ENCODE measurements at places on chromosomes 1 and 21.

GRCh38 chr1:7326366-7326765, 444.7 kb upstream of the VAMP3 start:
- no peak for DNase-seq

DNA sequence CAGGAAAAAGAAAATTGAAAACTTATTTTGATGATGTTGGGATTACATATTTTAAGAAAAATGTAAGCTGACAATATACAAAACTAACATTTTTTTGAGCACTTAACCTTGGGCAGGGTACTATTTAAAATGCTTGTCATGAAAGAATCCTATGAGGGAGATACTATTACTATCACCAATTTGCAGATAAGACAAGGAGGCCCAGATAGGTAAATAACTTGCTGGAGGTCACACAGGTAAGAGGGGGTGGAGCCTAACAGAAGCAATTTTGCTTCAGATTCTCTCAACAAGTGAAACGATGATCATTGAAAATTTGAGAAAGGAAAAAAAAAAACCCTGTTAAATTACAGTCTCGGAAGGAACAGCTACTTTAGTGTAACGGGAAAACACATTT, 1.2 kb downstream of the GART start:
- no peak for DNase-seq

DNA sequence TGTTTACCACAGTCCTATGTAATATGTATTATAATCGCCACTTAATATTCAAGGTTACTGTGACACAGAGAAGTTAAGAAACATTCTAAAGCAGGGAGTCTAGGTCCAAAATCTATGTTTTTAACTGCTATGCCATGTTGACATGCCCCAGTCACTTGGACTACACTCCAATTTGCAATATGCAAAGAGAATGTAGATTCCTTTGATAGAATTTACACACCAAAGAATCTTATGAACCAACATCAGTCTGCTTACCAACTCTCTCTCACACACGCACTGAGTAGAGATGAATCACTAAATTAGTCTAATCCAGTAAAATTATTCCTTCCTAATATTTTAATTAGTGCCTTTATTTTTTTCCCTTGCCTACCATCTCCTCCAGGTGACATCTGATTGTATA, 266.2 kb downstream of the OLFM3 start:
- DNase-seq, result no peak

- no peak for DNase-seq
Measured at GRCh38 chr1:59128784-59129227, 168.1 kb upstream of the FGGY start.

GRCh38 chr1:32954168-32954567, 10.4 kb downstream of the RNF19B start:
- DNase-seq, result no peak

DNA sequence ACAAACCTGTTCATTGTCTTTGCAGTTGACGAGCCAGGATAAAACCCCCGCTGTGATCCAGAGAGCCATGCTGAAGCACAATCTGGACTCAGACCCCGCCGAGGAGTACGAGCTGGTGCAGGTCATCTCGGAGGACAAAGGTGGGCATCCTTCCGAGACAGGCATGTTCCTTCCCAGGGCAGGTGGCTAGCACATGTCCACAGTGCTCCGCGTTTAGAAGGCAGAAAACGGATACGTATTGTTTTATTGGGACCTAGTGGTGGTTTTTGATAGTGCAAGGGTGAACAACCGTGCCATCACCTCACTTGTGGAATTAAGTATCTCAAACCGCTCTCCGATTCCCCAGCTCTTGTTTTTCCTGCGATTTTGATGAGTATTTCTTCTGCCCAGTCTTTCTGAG, 115.3 kb downstream of the COLGALT2 start:
- DNase-seq, result no peak

GRCh38 chr1:218867941-218868626, 305.6 kb upstream of the LYPLAL1 start:
- DNase-seq, result no peak

GRCh38 chr1:208799186-208799585, 555.0 kb upstream of the PLXNA2 start:
- DNase-seq, result no peak

DNA sequence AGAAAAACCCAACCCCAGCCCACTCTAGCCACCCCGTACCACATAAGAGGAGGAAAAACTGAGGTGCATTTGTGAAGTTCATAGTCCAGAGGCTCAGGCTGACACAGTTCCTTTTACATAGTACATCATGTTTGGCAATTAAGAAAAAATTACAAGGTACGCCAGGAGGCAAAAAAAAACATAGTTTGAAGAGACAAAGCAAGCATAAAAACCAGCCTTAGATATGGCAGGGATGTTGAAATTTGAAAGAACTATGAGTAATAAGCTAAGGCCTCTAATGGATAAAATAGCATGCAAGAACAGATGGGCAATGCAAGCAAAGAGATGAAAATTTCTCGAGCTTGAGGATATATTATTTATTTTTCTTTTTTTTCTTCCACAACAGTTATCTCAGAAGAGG, 31.9 kb downstream of the MIXL1 start:
- no peak for DNase-seq

DNA sequence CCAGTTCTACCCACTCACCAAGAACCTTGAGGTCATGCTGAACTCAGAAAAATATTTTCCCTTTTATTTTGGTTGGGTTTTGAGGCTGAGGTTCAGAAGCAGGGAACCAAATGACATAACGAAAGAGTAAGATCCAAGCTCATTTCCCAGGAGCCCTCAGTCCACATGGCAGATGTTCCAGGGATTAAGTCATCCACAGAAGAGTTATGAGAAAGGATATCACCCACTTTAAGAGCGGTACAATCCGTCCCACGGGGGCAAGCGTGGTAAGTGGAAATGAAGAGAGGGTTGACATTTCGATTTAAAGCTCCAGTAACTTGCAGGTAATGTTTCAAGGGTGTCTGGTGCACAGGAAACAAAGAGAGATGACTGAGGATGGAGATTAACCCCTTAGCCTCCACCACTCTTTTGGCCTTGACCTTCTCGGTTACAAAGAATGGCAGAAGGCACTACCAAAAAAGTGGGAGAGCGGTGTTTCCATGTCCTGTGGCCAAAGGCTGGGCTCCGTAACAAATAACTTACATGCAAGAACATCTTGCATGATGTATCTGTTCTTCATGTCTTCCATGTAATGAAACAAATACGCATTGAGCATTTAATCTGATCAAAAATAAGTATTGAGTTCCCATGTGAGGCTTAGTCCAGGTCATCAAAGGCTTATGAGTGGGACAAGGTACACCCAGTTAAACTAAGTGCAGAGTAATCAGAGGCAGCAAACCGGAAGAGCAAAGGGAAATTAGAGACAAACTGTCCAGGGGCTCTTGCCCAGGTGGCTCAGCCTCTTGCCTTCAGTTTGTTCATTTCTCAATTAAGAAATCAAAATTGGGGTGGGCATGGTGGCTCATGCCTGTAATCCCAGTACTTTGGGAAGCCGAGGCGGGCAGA, 241.4 kb downstream of the TOMM20 start:
- DNase-seq, result no peak

- DNase-seq, result no peak
Measured at GRCh38 chr21:17442165-17442564, 70.7 kb upstream of the CXADR start.

DNA sequence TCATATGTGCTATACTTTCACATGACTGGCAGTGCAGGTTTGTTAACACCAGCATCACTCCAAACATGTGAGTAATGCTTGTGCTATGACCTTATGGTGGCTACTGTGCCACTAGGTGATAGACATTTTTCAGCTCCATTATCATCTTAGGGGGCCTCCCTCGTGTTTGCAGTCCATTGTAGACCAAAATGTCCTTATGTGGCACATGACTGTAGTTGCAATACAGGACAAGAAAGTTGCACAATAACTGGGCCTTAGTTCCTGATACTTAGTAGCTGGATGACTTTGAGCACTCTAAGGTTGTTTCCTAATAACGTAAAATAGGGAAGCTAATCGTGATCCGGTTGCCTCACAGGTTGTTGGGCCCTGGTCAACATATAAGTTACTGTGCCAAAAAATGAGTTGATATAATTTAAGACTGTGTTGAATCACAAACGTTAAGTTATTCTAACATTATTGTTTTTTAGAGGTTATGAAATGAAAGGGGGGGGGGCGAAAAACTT, 511 bp upstream of the SNX27 start:
- DNase-seq, result peak; percentile 37

DNA sequence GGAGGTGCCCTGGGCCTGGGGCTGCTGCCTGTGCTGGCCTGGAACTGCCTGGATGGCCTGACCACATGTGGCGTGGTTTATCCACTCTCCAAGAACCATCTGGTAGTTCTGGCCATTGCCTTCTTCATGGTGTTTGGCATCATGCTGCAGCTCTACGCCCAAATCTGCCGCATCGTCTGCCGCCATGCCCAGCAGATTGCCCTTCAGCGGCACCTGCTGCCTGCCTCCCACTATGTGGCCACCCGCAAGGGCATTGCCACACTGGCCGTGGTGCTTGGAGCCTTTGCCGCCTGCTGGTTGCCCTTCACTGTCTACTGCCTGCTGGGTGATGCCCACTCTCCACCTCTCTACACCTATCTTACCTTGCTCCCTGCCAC, 1.8 kb downstream of the GPR3 start:
- DNase-seq, result no peak

- DNase-seq, result no peak
Measured at GRCh38 chr1:1618396-1619068, 3.2 kb downstream of the MIB2 start.

DNA sequence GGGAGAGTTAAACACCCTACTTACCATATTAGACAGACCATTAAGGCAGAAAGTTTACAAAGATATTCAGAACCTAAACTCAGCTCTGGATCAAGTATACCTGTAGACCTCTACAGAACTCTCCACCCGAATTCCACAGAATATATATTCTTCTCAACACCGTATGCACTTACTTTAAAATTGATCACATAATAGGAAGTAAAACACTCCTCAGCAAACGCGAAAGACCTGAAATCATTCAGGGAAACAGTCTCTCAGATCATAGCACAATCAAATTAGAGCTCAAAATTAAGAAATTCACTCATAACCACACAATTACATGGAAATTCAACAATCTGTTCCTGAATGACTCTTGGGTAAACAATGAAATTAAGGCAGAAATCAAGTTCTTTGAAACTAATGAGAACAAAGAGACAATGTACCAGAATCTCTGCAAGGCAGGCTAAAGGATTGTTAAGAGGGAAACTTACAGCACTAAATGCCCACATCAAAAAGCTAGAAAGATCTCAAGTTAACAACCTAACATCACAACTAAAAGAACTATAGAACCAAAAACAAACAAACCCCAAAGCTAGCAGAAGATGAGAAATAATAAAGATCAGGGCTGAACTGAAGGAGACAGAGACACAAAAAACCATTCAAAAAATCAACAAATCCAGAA, 19.1 kb downstream of the CD84 start:
- DNase-seq, result peak; percentile 56

DNA sequence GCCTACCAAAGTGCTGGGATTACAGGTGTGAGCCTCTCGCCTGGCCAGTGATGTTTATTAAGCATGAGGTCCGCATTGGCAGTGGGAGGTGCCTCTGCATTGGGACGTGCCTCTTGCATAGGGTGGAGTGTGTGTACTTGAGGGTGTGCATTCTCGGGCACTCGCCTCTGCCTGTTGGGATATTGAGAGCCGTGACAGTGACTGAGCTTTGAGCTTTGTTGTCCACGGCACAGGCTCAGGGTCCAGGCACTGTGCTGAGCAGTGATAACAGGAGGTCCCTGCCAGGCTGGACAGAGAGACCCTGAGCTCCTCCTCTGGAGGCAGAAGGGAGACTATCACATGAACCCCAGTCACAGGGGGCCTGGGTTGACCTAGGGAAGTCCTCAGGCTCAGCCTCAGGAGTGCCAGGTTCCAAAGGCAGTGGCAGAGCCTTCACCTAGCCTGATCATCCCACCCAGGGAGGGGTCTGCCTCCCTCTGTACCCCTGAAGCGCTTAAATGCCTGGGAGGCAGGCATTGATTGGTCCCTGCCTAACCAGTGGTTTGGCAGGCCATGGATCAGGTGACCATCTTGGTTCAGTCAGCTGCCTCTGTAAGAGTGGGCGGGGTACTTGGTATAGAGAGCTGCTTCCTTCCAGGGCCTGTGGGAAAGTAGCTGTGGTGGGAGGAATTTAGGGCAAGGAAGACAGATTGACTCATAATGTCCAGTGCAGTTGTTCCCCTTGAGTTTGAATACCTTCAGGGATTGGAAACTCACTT, 213.8 kb upstream of the TMEM51 start:
- no peak for DNase-seq

DNA sequence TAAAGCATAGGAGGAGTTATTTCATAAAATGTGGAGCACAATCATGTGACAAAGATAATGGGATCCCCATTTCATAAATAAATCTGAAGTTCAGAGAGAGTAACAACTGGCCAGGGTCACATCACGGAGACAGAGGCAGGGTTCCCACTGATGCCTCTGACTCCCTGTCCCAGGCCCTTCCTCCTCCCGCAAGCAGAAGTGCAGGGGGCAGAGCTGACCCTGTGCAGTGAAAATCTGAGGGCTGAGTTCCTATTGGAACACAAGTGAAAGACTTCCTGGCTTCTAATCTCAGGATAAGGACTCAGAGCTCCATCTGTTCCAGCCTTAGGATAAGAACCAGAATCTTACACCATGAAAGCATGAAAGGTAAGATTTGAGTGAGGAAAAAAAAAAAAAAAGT, 22.0 kb downstream of the SELL start:
- no peak for DNase-seq
